Vagina (tissue), 2 donors: ENCODE measurements at places on chromosomes 16 and 17. TPM values are rescaled to one million over a fixed set of nuclear protein-coding genes. Genes with fewer than 3 reads are reported as not detected.

DNA sequence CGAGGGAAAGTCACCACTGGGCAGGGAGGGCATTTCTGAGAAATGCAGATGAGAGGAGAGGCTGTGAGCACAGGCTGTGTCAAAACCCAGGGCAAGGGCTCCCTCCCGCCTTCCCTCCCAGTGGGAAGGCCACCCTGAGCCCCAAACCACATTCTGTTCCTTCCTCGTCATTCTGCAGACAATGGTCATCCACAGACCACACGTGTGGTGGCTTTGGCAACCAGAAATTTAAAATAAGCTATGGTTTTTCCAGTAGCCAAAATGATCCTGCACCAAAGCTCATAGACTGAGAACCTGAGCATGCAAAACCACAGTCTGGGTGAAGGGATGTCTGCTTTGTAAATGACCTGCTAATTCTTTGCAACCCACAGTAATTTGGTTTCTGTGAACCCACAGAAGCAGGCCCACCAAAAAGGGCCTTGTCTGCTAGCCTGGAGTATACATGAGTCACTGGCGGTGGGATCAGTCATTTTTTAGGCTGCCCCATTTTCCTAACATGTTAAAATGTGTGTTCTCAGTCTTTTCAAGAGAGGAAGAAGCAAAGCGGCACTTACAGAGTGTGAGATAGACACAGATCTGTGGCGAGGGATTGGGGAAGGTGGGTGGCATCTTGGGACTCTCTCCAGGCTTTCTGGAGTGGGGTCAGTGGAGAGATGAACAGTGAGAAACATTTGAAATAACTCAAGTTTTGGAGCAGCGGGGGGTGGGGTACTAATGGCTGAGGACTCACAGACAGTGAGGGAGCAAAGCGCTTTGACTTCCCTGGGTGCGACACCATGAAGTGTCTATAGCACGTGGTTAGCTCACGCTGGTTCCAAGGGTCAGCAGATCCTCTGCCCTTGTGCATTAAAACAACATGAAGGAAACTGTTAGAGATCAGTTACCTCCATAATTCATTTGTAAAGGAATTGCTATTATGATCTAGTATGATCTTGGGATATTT is 20.5 kb downstream of the GRB7 start:
- no peak overlapping the region for H3K4me3 ChIP-seq
- no peaks in the 10 kb centered on the region for H3K27me3 ChIP-seq
- DNase-seq: no peak
- no peak overlapping the region for H3K27ac ChIP-seq
- peaks cover 24% of the 10 kb centered on the region for H3K4me1 ChIP-seq
- no peaks in the 10 kb centered on the region for H3K36me3 ChIP-seq

GRCh38 chr16:14629612-14629918 is 495 bp downstream of the PARN start:
- H3K36me3 ChIP-seq: peaks cover 32% of the 10 kb centered on the region
- H3K27me3 ChIP-seq: no peaks in the 10 kb centered on the region
- peak overlapping the region; percentile 86 for H3K4me3 ChIP-seq
- H3K4me1 ChIP-seq: peaks cover 49% of the 10 kb centered on the region
- DNase-seq: no peak

The HS3ST4 gene
- total RNA-seq: 1.5 TPM

DNA sequence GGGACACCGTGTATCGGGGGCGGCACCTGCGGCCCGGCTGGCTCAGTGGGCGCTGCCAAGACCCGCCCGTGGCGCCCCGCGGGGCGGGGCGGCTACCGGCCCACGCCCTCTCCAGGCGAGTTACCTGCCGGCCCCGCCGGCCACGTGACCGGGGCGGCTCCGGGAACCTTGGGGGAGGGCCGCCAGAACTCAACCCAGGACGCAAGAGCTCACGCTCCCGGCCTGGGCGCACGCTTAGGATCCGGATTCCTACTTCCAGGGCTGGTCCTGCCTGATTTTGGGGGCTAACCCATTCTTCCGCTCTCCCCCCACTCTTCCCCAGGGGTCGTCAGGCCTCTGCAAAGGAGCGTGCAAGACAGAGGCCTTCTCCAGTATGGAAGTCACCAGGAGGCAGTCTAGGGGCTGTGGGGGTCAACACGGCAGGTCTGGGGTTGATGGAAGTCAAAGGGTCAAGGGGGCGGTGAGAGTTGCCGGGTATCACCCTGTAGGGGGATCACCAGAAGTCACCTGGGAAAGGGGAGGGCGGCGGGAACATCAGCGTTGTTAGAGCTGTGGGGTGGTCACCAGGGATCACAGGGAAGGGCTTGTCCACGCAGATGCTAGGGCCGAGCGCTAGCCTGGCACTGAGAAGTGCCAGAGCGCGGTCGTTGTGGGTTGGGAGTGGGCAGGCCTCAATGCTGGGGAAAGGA is 354 bp upstream of the ESRP2 start:
- no peaks in the 10 kb centered on the region for H3K27me3 ChIP-seq
- DNase-seq: no peak
- peaks cover 40% of the 10 kb centered on the region for H3K4me1 ChIP-seq
- peak overlapping the region; percentile 61 for H3K27ac ChIP-seq
- H3K36me3 ChIP-seq: peaks cover 10% of the 10 kb centered on the region

DNA sequence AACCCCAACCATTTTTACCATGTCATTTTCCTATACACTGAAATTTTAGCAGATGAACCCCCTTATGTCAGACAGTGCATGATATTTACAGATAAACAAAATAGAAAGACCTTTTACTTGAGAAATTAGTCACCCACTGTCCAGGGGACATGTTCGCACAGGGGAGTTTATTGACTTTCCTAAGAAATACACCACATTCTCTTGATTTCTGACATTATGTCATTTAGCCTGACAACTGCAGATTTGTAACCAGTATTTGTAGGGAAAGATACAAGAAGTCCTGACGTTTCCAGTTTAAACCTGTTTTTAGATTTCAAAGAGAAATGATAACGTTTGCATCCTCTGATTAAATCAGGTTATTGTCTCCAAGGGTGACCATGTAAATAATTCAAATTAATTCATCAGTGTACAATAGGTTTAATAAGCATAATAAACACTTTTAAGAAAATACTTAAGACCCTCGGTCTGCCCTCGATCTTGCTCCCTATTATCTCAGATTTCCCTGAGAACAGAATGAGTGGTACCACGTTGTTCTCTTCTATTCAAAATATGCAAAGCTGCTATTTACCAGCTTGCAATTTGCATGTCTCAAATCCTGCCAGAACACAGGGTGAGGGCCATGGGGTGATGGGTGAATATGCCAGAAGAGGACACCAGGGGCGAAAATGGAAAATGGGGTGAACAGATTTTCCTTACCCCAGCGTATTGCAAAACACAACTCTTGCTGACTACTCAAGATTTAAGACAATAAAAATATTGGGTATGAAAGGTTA is 2.1 kb upstream of the LYRM9 start:
- no peak for DNase-seq
